ENCODE measurements at places on chromosomes 3 and 15.

- no peak for DNase-seq
Observed at GRCh38 chr15:38545179-38545578, 19.4 kb downstream of the RASGRP1 start.

DNA sequence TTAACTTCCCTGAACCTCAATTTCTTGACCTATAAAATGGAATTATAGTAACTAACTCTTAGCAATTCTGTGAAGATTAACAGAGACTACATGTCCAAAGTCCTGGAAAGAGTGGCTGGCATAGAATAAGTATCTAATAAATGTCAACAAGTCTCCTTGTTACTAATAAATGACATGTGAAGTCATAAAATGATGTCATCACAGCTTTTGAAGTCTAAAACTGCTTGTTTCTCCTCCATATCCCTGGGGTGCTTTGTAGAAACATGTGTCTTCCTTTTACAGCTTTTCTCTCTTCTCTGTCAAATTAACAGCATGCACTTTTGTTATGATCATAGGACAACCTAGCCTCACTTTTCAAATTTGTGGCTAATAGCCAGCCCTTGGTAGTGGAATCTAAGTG is 510.2 kb downstream of the NTRK3 start:
- no peak for DNase-seq

GRCh38 chr3:24111711-24112110 is 166.6 kb downstream of the NR1D2 start:
- no peak for DNase-seq

- no peak for DNase-seq
Observed at GRCh38 chr3:78070188-78070587, 1030.3 kb downstream of the ROBO2 start.

DNA sequence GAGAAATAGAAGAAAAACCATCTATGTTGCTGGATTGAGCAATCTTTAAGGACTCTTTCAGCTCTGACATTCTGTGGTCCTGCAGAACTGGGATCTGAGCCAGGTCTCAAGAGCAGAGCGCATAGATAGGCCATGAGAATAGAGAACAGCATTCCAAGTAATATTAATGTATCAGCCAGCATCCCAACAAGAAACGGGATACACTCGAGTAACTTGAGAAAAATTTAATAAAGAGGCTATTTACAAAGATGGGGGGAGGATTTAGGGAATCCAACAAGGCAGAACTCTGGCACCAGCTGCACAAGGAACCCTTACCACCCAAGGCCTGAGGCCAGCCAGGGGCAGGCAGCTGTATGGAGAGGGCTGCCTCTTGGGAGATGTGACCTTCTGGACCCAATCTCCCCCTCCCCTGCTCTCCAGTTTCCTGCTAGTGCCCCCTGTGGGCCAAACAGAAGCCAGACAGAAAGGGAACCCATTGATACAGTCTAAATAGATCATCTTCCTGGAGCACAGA is 8.2 kb downstream of the TMOD2 start:
- DNase-seq, result no peak

DNA sequence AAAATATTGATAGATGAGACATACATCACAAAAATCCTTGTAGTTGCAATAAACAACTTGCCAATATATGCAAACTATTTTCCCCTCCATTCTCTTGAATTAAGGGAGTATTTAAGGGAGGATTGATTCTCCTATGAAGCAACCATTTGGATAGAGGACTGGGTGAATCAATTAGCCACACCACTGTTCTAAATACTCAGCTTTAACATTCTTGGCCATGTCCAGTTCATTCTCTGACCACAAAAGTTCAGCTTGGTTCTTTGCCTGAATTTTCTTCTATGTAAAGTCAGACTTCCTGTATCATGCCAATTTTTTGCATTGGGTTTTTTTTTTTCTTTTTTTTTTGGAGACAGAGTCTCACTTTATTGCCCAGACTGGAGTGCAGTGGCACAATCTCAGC is 15.8 kb upstream of the SEC11A start:
- DNase-seq, result no peak

DNA sequence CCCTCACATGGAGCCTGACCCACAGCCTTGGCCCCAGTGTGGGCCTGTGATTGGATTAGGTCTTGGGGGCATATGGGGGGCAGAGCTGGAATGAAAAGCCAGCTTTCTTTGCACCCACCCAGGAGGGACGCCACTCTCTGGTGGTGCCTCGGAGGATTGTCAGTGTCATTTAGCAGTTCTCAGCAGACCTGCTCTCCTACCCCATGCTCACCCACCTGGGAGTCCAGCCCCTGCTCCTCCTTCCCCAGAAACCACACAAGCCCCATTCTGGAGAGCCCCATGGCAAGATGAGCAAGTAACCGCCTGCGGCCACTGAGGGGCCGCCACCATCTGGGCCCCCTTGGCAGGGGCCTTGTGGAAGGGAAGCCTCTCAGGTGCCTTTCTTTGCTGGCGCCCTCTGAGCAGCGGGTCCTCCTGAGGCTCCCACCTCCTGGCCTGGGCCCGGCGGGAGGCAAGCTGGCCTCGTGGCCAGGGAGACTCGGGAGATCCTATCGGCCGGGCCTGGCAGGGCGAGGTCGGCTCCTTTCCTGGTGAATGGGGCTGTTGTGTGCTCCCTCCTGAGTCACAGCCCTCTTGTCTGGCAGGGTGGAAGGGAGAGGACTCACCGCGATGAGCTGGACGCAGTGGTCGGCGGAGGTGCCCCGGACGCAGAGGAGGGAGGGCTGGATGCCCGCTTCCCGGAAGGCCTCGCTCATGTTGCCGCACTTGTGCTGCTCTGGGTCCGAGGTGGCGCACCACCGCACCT is 2.3 kb downstream of the MELTF start:
- DNase-seq, result peak; percentile 17

- peak; percentile 37 for DNase-seq
Observed at GRCh38 chr3:18424729-18425640, at the start of gene SATB1. TSS of gene SATB1 (minus strand) at chr3:18425339. CDS start at chr3:18420967, 4,372 bp downstream.

DNA sequence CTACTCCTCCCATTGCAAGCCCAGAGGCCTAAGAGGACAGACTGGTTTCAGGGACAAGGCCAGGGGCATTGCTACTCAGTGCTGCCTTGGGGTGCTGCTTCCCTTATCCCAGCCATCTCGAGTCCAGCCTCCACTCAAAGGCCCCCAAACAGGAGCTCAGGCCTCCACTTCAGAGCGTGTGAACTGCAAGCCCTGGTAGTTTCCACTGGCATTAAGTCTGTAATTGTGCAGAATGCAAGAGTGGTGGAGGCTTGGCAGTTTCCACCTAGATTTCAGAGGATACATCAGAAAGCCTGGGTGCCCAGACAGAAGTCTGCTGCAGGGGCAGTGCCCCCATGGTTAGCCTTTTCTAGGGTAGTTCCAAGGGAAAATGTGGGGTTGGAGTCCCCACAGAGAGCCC is 192.8 kb upstream of the ST8SIA2 start:
- DNase-seq, result no peak

DNA sequence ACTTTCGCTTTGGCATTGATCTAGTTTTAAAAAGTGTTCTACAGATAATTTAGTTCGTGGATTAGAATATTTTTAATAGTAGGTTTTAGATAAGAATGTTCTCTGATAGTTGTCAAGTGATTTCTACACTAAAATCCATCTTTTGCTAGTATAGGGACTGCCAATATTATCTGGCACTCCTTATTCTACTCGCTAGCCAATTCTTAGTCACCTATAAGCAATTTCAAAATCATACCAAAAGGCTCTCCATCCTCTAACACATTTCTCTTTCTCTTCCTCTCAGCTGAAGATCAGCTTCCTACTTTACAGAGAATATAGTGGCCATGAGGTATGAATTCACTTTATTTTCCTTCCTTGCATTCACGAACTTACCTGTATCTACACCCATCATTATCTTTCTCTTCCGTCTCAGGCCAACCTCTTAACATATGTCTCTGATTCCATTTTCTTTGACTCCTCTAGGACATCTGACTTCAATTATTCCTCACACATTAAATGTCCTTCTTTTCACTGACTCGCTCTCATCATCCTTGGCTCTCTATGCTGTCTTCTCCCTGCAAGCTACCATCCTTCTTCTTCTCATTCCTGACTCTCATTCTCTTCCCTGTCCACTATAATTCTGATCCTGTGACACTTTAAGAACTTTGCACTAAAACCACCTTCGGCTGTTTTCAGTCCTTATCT is 35.5 kb downstream of the C3orf80 start:
- DNase-seq, result no peak

- no peak for DNase-seq
Observed at GRCh38 chr3:195583831-195584542, at the start of gene APOD. TSS of gene APOD (minus strand) at chr3:195583940. CDS start at chr3:195579461, 4,479 bp downstream.

DNA sequence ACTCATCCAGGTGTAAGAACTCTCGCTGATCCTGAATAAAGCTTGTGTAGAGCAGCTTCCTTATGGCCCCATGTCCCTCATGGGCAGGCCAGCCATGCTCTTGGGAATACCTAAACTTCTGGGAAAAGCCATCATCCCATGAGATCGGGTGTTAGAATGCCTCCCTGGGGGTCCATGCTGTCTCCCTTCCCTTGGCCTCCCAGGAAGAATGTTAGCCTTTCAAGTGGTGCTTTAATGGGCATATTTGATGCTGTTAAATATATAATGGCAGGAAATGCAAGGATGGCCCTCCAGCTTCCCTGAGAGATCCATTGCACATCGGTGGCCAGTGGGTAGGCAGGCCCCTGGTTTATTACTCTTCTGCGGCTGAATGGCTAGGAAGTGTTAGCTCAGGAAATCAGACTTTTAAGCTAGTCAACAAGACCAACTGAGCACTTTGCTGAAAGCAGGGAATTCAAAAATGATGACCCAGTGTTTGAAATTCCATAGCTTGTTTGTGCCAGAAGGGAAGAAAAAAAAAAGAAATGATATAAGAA is 60.5 kb upstream of the LRTM1 start:
- DNase-seq, result no peak

DNA sequence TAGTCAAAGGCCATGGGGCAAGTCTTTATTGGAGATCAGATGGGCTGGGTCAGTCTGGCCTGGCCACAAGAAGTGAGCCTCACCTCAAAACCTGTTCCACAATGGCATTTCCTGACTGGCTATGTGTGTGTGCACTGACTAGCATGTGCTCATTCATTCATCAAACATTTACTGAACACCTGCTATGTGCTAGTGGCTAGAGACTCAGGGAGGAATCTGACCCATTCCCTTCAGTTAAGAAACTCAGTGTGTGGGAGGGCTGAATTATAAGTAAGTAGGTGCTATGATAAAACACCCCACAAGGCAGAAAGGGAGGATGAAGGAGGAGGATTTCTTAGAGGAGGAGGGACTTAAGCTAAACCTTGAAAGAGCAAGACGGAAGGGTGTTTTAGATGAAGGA is 5.4 kb upstream of the CGNL1 start:
- no peak for DNase-seq

DNA sequence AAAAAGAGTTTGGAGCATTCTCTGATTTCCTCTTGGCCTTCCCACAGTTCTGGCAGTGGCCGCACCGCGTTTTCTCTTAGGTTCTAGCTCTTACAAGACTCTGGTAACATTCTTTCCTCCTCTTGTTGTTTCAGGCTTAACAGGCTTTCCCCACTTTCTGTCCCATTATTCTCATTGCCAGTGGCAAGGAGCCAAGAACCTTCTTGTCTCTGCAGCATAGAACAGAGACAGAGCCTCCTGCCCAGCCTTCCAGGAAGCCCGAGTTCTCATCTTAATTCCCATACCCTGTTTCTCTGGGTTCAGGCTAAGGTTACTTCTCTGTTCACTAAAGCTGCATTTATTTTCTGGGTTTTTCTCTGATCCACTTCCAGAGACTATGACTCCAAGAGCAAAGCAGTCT is 61.1 kb downstream of the DUT start:
- DNase-seq, result no peak

GRCh38 chr3:111998636-111999483 is at the start of gene TAGLN3:
TSS of gene TAGLN3 (plus strand) at chr3:111998922. CDS start at chr3:111999423, 501 bp downstream.
- DNase-seq, result peak; percentile 21

GRCh38 chr3:31952205-31952604 is 28.9 kb downstream of the OSBPL10 start:
- DNase-seq, result peak; percentile 28

GRCh38 chr3:23987356-23987755 is 42.3 kb downstream of the NR1D2 start:
- no peak for DNase-seq

- DNase-seq, result peak; percentile 27
Observed at GRCh38 chr15:32718227-32718820, 520 bp downstream of the GREM1 start.

GRCh38 chr15:45231864-45232562 is 20.0 kb upstream of the SLC28A2 start:
- no peak for DNase-seq

GRCh38 chr3:66715806-66716205 is 215.0 kb upstream of the LRIG1 start:
- DNase-seq, result no peak

GRCh38 chr15:81301385-81301784 is 22.6 kb downstream of the STARD5 start:
- no peak for DNase-seq

- DNase-seq, result no peak
Observed at GRCh38 chr3:124126436-124127023, 134.6 kb upstream of the ROPN1 start.

DNA sequence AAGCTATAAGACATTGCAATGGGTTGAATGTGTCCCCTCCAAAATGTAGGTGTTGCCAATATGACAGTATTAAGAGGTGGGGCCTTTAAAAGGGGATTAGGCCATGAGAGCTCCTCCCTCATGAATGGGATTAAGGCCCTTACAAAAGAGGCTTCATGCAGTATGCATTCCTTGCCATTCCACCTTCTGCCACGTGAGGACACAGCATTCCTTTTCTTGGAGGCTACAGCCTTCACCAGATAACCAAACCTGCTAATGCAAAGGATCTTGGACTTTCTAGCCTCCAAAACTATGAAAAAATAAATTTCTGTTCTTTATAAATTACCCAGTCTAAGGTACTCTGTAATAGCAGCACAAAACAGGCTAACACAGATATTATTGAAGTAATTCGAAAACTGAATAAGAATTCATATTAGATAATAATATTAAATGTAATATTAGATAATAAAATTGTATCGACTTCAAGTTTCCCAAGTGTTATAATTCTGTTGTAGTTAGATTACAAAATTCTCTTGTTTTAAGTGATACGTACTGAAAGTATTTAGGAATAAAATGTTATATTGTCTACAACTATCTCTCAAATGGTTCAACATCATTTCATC is 29.4 kb upstream of the ATP8B4 start:
- DNase-seq, result no peak

- peak; percentile 89 for DNase-seq
Observed at GRCh38 chr15:89206908-89207331, 14.5 kb downstream of the RLBP1 start.

DNA sequence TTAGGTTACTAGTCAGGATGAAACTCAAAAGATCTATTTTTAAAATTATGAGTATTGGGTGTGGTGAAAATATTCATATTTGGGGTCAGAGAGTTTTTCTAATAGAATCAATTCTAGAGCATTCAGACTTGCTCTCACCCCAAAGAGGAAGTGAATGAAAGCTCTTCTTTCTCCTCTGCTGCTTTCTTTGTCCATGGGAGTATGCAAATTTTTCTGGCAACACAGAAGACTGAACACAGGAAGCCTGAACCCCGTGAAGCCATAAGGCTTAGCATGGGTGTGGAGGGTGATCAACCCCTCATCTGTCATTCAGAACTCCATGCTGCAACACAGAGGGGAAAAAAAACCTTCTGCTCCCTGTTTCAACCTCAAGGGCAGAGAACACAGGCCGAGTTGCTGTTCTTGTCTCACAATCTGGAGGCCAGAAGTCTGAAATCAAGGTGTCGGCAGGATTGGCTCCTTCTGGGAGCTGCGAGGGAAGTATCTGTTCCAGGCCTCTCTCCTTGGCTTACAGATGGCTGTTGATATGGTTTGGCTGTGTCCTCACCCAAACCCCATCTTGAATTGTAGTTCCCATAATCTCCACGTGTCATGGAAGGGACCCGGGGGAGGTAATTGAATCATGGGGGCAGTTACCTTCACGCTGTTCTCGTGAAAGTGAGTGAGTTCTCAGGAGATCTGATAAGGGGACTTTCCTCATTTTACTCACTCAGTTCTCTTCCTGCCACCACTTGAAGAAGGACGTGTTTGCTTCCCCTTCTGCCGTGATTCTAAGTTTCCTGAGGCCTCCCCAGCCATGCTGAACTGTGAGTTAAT is 33.7 kb upstream of the CD47 start:
- peak; percentile 71 for DNase-seq

Data from GM20000 (cell line).